NCI-H460 (cell line): ENCODE measurements at places on chromosomes 2 and 18.
A peak's percentile ranks its signal among the peaks of the same experiment; 100 is the strongest.

DNA sequence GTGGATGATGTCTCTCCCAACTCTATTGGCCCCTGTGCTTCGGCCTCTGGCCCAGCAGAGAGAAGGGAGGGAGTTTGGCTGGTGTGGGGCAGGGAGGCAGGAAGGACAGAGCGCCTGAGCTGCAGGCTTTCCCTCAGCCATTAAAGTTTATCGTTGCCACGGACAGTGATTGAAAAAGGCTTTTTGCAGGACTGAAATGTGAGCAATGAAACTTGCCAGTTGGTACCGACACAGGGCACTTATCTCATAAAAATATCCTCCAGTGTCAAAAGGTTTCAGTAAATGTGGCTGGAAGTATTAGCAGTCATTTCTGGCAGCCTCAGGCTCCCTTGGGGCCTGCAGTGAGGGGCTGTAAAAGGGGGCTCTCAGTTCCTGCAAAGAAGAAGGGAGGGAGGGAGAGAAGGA is 169.2 kb downstream of the GLI2 start:
- DNase-seq = no peak

- no peak for DNase-seq
These were observed 182.5 kb upstream of the HS6ST1 start for GRCh38 chr2:128501006-128501690.

DNA sequence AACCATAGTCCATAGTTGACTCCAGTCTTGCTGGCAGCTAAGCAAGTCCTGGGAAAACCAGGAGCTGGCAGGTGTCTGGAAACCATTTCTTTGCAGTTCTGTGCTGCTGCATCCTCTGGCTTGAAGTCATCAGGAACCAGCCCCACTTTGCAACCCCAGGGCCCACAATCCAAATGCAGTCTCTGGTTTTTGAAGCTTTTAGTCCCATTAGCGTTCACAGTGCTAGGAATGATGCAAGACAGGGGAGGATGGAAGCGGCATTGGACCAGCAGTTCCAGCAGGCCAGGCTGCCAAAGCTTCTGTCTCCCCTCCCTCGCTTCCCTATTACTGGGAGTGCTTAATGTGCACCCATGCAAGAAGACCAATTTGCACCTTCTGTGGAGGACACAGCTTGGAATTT is 106.4 kb downstream of the ZBTB7C start:
- DNase-seq = no peak

DNA sequence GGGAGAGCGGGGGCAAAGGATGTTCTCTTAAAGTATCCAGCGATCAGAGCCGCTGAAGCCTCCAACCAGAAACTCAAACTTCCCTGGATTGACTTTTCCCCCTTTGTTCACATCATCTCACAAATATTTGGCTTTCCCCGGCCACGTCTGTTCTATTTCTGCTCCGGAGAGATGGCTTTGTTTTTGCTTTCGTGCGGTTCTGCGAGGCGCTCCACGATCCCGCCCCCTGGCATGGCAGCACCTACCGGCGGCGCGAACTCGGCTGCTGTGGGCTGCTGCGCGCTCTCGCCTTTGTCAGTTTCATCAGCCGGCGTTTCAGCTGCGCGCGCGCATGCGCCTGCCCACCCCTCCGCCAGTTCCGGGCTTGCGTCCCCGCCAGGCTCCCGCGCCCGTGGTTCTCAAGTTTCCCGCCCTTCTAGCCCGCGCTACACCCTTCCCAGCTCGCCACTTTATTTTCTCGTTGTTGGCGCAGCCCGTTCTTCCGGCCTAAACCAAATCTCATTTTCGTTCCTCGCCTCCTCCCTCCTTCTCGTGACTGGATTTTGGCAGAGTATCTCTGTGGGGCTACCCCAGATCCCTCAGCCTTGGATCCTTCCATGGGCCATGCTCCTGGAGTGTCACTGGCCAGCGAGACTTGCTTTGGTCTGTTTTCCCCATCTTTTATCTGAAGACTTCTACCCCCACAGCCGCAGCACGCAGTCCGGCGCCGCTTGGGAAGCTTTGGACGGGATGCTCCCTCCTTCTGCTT is 98.0 kb downstream of the INSIG2 start:
- DNase-seq = peak; percentile 75

DNA sequence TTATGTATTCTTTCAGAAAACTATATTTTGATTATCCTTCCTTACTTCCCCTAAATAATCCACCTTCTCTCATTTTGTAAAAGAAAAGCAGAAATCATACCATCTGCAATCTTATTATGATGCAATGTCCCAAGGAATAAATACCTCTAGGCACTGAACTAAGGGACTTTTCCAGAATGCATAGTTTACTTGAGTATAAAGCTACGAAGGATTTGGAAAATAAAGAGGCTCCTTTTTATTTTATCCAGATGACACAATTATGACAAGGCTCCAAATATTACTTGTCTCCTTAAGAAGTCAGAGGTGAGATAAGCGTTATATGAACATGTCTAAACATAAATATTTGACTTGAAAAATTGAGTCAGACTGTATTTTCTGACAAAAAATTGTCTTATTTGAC is 72.1 kb downstream of the COL3A1 start:
- no peak for DNase-seq

DNA sequence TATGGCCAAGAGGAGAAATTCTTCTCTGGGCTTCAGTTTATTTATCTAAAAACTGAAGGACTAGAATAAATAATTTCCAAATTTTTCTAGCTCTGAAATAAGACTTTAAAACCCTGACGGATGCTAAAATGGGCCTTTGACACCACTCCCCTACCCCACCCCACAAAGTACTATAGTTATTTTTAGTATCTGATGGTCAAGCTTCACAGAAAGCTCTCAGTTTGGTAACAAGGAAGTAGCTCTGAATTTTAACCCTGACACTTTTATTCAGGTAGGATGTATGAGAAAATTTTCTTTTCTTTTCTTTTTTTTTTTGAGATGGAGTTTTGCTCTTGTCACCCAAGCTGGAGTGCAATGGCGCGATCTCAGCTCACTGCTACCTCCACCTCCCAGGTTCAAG is 2.4 kb downstream of the RBKS start:
- DNase-seq = no peak

GRCh38 chr2:168155046-168155445 is 92.3 kb downstream of the STK39 start:
- no peak for DNase-seq

DNA sequence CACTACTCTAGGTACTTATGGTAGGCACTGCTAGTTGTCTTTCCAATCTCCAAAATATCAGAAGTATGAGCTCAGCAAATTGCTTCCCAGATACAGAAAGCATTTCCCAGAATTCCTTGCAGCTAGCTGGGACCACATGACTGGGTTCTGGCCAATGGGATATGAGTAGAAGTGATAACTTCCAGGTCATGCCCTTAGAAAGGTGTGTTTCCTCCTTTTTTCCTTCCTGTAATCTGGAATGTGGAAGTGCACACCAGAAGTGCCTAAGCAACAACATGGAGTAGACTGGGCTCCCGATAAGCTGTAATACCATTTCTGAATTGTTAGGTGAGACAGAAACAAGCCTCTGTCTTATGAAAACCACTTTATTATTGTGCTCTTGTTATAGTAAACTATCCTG is 279.8 kb downstream of the ZNF385B start:
- DNase-seq = no peak
